Stimulated activated CD8-positive, alpha-beta memory T cell treated with anti-CD3 and anti-CD28 coated beads, Interleukin-7, amount 100 ng/mL, for 4 hours (primary cell): ENCODE measurements at places on chromosomes 12 and 14.
A peak's percentile ranks its signal among the peaks of the same experiment; 100 is the strongest.

DNA sequence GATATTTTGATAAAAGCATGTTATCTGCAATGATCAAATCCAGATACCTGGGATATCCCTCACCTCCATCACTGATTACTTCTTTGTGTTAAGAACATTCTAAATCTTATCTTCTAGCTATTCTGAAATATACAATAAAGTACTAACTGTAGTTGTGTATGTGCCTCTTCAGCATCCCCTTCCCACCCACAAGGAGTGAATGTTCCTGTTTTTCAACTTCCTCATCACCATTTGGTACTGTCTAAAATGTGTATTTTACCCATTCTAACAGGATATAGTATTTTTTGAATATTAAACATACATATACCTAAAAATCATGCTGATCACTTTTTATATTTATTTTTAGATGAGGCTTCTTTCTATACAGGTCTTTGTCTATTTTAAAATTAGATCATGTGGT is 1252.6 kb downstream of the TMEM121 start:
- DNase-seq = no peak

GRCh38 chr12:2052826-2053678 is at the start of gene CACNA1C:
TSS of gene CACNA1C (plus strand) at chr12:2052987. CDS start at chr12:2053563, 576 bp downstream.
- DNase-seq = no peak

GRCh38 chr14:91307046-91307445 is 62.5 kb upstream of the GPR68 start:
- DNase-seq = no peak

- no peak for DNase-seq
Measured at GRCh38 chr12:6420364-6420763, 24.4 kb upstream of the CD27 start.

GRCh38 chr14:60926002-60926401 is 54.9 kb downstream of the TRMT5 start:
- DNase-seq = no peak

DNA sequence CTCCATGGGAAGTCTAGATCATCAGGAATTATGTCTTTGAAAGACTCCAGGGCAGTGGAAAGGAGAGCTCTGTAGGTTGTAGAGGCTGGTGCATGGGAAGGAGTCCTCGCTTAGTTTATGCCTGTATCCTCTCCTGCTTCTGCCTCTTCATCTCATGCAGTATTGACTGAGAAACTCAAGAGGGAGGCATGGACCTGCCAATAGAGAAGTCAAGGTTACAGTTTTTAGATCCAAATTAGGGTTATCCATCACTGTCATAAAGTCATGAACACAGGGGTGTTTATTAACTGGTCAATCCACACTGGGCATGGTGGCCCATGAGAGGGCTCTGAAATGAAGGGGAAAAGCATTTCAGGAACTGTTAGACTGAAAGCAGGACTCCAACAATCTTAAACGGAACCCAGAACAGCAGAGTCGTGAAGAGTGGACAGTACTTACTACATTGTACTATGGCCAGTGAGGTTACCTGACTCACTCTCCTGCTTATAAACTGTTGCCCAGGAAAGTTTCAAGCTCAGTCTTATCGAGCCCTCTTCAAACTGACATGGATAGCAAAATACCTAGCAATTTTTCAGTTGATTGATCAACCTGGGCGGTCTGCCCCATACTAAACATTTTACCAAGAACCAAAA is 30.1 kb upstream of the DHRS7 start:
- DNase-seq = no peak

GRCh38 chr14:69711881-69712560 is 54.9 kb upstream of the SRSF5 start:
- no peak for DNase-seq

- DNase-seq = no peak
Measured at GRCh38 chr12:52232674-52233461, at the start of gene KRT7. TSS of gene KRT7 (plus strand) at chr12:52233243. CDS start at chr12:52233297, 54 bp downstream.

GRCh38 chr12:52582971-52583456 is 9.4 kb upstream of the KRT74 start:
- peak; percentile 48 for DNase-seq

DNA sequence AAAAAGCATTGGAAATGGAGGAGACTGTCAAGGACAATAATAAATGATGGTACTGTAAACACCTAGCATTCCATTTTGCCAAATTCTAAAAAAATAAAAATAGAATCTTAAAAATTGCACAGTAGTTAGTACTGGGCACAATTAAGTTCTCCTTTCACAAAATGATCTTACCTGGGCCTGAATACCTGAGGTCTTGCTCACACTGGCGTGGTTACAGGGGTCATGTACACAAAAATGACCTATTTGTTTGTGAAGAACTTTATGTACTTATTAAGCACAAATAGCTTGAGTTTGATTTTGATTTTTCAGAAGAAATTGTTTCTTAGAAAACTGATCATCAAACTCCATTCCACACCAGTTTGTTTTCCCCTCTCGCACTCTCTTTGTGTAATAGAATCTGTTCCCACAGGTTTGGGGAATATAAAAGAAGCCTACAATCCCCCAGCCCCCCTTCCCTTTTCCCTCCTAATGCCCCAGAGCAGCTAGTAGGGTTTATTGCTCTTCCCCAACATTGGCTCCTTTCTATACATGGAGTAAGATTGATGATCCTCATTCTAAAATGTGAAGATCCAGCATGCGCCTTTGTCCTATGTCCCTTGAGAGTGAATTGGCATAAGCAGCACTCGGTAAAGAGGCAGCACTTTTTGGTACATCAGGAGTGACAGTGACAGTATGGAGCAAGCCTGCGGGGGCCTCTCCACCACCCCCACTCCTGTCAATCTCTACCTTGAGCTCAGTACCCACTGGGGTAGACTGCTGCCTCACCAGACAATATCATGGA is 204.3 kb downstream of the ASCL1 start:
- DNase-seq = no peak

GRCh38 chr12:122847921-122848421 is 12.7 kb downstream of the HIP1R start:
- no peak for DNase-seq

GRCh38 chr12:72133497-72134055 is 138.6 kb upstream of the TRHDE start:
- DNase-seq = no peak

DNA sequence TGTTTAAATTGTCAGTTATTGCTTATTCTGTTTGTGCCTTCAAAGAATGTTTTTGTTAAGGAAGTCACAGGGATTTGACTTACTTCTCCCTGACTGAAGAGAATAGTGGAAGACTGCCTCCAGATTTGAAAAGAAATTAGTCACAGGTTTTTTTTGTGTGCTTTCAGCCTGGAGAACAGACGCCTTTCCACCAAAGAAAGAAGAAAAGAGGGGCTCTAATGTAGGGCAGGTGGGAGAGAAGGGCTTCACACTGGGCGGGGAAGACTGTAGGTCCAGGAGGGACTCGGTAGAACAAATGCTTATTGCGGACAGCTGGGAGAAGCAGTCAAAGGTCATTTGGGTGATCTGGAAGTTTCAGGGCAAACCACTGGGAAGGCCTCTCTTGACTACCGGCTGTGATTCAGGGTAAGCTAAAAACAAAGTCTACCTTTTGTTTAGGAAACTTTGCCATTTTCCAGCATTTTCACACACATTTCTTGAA is 76.8 kb downstream of the SAMD4A start:
- DNase-seq = no peak

GRCh38 chr14:61698206-61698980 is 3.1 kb downstream of the HIF1A start:
- no peak for DNase-seq

DNA sequence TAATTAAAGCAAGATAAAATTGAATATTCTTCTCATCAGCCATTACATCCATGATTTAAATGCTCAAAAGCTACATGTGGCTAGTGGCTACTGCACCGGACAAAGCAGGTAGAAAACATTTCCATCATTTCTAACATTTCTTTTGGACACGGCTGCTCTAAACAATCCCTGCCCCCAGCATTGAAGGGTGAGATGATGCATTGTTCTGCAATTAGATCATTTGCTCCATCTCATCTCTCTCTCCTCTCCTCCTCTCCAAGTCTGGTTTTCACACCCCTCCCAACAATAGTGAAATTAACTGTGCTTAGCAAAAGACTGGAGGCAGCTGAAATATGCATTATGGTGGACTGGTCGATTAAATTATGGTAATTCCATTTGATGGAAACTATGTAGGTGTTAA is 288.5 kb downstream of the KSR2 start:
- DNase-seq = no peak

GRCh38 chr12:105384916-105385535 is 54.5 kb downstream of the C12orf75 start:
- DNase-seq = no peak

- no peak for DNase-seq
Measured at GRCh38 chr14:102883554-102883953, 38.9 kb upstream of the AMN start.

- DNase-seq = no peak
Measured at GRCh38 chr12:132061641-132062430, 82.3 kb downstream of the DDX51 start.

DNA sequence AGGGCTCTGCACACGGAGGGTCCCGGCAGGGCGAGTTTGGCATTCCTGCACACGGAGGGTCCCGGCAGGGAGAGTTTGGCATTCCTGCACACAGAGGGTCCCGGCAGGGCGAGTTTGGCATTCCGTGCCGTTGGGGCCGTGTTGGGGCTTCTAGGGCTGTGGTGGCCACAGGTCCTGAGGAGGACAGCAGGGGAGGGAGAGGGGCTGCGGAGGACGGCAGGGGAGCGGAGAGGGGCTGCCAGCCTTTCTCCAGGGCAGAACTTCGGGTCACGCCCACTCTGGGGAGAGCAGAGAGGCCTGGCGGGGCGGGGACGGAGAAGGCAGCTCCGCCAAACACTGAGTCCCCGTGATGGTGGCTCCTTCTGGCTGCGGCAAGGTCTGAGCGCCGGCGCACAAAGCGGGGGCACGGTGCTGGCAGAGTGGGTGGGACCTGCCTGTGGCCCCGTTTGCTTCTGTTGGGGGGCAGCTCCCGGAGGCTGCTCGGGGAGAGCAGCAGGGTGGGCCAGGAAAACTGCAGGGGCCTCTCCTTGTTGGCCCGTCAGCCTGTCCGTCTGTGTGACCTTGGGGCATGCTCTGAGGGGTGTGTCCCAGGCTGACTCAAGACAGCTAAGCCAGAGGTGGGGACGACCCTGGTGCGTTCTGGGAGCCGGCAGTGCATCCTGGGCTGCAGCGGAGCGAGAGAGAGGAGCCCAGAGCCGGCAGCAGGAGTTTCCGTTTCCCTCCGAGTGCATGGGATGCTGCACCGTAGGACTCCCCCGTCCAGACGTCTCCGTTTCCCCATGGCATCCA is 60.2 kb downstream of the LRCOL1 start:
- DNase-seq = no peak

DNA sequence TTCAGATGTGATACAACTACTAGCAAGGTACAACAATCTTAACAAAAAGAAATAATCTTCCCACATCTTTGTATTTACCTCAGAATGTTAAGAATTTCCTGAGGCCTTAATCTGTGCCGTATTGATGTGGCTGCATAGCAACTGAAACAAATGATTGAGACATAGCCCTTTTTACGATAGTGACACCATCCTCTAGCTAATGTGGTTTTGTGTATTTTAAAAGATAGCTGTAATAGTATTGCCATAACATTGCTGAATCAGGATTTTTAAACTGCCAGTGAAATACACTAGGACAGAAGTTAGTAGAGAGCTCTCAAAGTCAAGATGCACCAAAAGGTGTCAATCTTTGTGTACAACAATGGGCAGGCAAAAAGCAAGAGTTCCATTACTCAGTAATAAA is 11.9 kb downstream of the NPAS3 start:
- no peak for DNase-seq

DNA sequence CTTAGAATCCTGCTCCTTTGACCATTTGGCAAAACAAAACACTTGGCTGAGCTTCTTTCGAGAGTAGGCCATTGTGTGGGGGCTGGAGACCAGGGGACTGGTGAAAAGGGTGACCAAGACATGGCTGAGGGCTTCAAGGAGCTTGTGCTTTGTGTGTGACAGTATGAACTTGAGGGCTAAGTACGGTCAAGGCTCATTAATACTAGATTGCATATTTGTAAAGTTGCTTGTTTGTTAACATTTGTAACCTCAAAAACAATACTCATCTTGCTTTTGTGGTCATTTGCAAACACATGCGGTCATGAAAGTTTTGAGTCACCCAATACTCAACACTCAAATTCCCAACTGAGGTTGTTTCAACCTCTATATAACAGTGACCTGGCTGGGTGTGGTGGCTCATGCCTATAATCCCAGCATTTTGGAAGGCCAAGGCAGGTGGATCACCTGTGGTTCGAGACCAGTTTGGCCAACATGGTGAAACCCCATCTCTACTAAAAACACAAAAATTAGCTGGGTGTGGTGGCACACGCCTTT is 42.5 kb downstream of the ZFYVE26 start:
- DNase-seq = no peak

DNA sequence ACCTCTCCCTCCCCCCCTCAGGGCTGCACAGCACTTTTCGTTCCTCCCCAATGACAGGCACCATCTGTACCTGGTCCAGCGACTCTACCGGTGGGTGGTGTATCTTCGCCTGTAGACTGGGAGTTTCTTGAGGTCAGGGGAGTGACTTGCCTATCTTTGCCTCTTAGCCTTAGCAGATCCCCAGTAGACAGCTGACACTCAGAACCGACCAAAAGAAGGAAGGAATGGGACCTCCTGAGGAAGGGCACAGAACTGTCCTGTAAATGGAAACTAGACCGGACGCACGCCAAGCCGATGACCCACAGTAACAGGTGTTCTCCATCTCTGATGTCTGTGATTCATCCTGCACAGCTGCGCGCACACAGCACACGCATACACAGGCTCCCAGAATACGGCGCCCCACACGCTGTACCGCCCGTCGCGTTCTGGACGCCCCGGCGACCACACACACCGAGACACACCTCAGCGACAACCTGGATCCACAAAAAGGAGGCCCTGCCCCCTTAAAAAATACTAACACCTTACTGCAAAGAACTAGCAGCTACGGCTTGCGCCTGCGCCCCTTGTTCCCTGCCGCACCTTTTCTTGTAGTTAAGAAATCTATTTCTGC is 673 bp upstream of the TTC9 start:
- DNase-seq = no peak

DNA sequence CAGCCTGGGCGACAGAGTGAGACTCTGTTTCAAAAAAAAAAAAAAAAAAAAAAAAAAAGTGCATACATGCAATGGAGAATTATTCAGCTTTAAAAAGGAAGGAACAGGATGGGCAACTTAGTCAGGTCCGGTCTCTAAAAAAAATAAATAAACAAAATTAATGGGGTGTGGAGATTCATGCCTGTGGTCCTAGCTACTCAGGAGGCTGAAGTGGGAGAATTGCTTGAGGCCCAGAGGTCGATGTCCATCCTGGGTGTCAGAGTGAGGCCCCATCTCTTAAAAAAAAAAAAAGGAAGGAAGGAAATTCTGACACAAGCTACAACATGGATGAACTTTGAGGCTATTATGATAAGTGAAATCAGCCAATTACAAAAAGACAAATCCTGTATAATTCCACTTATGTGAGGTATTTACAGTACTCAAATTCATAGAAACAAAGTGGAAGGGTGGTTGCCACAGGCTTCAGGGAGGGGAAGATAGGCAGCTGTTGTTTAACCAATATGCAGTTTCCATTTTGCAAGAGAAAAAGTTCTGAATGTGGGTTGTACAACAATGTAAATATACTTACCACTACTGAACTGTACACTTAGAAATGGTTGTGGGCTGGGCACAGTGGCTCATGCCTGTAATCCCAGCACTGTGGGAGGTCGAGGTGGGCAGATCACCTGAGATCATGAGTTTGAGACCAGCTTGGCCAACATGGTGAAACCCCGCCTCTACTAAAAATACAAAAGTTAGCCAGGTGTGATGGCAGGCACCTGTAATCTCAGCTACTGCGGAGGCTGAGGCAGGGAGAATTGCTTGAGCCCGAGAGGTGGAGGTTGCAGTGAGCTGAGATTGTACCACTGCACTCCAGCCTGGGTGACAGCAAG is 12.3 kb upstream of the APOF start:
- DNase-seq = no peak
